ENCODE measurements at places on chromosomes 4 and X. TPM values are rescaled to one million over a fixed set of nuclear protein-coding genes. Genes with fewer than 3 reads are reported as not detected.

Gene GAGE13
- not detected for polyA plus RNA-seq

GRCh38 chr4:825063-825970, 612 bp downstream of the CPLX1 start:
- DNase-seq, result peak; percentile 46

Gene HSD17B11
- 64.7 TPM for polyA plus RNA-seq

DNA sequence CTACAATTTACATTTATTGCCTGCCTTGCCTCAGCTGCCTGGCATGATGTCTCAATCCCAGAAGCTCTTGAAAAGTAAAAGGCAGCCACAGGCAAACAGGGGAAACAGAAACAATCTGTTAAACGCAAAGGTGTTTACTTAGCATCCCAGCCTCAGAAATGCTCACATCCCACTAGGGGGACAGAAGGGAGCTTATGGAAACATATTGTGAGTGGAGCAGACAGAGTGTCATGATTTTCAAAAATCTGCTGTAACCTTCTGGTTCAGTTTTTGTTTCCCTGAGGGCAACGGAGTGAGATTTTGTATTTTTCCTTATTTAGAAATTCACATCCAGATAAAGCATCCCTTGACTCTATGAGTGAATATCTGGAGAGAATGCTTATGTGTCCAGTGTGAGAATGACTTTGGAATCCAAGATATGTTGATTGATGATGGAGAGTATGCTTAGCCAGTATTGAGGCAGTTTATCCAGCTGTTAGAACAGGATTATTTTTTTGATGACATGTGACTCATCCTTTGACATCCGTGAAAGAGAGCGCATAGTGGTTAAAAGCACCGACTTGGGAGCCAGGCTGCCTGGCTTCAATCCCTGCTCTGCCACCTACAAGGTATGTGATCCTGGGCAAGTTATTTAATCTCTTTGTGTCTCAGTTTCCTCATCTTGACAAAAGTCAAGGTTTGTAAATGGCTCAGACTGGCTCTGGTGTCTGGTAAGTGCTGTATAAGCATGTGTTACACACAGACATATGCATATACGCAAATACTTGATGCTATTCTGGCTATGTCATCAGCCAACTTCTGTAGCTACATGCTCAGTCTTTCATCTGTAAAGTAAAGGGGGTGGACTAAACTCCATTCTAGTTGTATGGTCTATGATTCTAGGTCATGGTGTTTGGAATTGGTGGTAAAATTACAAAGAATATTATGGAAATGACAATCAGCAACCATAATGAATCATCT, 381.2 kb downstream of the RAPGEF2 start:
- no peak for DNase-seq

GRCh38 chr4:147003956-147004809, 58.5 kb upstream of the TTC29 start:
- no peak for DNase-seq

DNA sequence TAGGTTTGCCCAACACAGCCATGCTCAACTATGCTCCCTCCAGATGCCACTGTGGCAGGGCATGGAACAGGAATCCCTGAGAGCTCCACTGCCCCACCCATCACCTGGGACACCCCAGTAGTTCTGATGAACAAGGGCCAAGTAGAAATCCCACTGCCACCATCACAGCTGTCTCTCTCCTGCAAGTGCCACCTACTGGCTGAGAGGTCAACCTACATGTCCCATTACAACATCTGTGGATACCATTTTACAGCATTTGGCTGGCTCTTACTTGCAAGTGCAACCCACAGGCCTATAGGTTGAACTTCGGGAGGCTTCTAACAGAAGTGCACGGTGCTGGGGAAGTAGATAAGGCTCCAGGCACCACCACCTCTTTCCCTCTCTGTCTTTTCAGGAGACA, 142.5 kb downstream of the CXXC4 start:
- no peak for DNase-seq

DNA sequence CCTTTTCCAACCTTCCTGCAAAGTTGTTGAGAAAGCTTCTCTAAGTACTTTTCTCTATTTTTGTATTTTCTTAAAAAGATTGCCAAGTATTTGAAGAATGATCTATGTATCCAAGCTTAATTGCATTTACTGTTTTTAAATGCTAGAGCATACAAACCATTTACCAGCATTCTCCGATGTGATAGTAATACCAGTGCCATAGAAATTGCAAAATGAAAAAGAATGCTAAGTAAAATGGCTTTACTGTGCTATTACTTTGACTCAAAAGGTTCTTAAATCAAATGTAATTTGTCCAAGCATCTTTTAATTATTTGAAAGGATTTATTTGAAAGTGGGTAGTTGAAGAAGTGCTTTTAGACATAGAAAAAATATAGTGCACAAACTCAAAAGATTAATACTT, 1183.2 kb downstream of the RAPGEF2 start:
- no peak for DNase-seq

DNA sequence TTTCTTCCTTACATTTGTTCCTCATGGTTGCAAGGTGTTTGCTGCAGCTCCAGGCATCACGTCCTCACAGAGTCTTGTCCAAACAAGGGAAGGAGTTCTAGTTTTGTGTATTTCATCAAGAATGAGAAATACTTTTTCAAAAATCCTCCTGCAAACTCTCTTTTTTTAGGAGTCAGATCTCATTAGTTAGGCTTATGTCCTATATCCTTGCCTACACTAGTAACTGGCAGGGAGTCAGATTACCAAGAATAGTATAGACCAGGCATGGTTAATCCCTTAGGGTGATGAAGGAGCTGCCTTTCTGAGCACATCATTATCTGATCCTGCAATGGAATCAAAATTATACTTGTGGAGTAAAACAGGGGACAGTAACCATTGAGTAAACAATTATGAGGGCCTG, 160.4 kb downstream of the SHROOM3 start:
- no peak for DNase-seq

- DNase-seq, result no peak
These were observed 61.7 kb upstream of the CAMK2D start for GRCh38 chr4:113823291-113823659.

Gene RAPGEF2
- polyA plus RNA-seq, result 59.8 TPM

Gene PRSS12
- polyA plus RNA-seq, result 7.1 TPM

- DNase-seq, result no peak
These were observed 981.2 kb downstream of the FAM133A start for GRCh38 chrX:94655180-94655579.

Gene UGT2A1
- polyA plus RNA-seq, result 8.6 TPM

DNA sequence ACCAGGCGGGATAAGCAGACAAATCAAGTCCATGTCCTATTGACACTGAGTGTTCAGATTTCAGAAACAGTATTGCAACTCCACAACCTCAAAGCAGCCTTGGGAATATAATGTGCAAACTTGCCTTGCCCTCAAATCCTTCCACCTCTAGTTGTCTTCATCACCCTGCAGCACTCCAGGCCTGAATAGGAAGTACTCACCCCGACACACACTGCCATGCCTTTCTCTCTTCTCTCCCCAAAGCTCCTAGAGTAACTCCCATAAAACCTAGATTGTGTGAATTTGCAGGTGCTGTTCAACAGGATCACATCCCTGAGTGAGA, 19.6 kb downstream of the ACSL1 start:
- no peak for DNase-seq

DNA sequence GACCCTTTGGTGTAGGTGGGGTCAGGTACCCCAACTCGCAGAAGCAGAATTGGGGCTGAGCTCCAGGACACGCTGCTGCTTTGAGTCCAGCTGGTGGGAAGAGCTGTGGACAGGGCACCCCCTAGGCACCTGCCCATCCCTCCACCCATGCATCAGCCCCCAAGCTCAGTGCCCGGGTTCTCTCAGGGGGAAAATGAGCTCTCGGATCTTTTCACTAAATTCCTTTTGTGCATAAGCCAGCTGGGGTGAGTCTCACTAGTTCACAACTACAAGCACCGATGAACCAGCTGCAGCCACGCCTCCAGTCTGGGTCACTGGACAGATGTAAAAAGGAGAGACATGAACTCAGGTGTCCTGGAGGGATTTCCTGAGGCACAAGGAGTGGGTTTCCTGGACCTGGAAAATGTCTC, 286.8 kb downstream of the CRLF2 start:
- no peak for DNase-seq

Gene PHOX2B
- polyA plus RNA-seq, result 0.10 TPM

- DNase-seq, result no peak
These were observed 38.6 kb downstream of the MFAP3L start for GRCh38 chr4:169987327-169988228.

Gene SOWAHB
- 5.0 TPM for polyA plus RNA-seq

DNA sequence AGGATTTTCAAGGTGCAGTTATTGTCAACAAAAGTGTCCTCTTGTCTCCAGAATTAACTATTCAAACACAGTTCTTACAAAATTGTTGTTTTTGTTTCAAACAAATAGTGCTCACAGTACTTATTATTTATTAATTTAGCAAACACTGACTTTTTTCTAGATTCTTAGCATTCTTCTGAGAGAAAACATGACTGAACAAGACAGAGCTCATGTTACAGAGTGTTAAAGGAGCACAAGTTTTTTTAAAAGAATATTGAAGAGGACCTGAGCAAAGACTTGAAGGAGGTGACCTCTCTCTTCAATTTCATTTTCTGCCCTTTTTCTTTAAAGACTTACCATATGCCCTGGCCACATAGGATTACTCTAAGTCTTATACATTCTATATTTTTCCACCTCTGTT, 2220.3 kb upstream of the AGA start:
- no peak for DNase-seq

DNA sequence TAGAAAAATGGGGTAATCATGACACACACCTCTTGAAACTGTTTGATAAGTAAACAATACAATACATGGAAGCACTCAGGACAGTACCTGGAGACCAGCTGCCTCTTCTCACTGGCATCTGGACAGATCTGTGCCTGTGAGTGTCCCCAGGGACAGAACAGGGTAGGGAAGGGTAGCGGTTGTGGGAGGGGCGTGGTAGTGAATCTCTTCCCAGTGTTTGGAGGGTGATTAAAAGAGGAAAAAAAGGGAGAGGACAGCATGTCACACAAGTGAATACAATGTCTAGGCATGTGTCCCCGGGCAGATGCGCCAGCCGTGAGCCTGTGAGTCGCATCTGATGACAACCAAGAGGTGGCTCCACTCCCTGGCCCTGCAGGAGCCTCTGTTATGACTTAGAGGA, 138.8 kb upstream of the MSX1 start:
- no peak for DNase-seq

DNA sequence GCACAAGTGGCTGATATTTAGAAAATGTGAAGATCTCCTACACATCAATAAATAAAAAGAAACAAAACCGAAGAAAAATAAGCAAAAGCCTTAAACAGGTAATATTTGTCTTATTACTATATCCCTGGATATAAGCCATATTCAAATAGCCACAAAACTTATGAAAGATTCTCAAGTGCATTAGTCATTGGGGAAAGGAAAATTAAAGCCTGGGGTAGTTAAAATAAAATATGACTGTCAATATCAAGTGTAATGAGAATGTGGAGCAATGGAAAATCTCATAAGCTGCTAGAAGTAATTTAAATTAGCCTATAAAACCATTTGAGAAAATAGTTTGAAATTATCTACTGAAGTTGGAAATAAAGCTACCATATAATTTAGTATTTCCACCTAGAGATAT, 399.9 kb downstream of the GASK1B start:
- no peak for DNase-seq

Gene NAP1L2
- 2.8 TPM for polyA plus RNA-seq

Gene MAGEE1
- 5.9 TPM for polyA plus RNA-seq

Gene ADGRG4
- not detected for polyA plus RNA-seq

- no peak for DNase-seq
These were observed 343.1 kb upstream of the FAM241A start for GRCh38 chr4:111802191-111802590.

Gene FRMPD4
- polyA plus RNA-seq, result 0.18 TPM

DNA sequence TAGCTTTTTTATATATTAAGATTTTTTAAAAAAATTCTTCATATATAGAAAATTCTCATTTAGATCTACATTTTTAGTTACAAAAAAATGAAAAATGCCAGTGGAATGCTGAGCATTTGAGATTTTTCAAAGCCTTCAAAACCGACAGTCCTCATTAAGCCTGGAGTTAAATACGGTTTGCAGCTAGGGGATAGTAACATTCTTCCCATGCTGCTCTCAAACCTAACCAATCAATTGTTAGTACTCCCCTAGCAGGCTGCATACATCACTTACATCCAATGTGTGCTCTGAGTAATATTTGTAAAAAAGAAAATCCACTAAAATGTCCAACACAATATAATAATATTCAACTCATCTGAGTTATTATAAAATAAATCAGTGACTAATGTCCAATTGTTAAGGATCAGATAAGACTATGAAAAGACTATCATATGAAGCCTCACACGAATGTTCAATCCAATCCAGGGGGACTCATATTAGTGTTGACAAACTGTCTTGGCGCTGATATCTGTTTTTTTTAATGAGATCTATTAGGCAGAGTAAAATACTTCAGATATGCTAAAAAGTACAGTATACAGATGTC, 227.6 kb upstream of the MAB21L2 start:
- DNase-seq, result no peak

Gene CXorf49
- polyA plus RNA-seq, result not detected

Gene NKX6-1
- 0.07 TPM for polyA plus RNA-seq

Gene ASIC5
- 0.22 TPM for polyA plus RNA-seq

DNA sequence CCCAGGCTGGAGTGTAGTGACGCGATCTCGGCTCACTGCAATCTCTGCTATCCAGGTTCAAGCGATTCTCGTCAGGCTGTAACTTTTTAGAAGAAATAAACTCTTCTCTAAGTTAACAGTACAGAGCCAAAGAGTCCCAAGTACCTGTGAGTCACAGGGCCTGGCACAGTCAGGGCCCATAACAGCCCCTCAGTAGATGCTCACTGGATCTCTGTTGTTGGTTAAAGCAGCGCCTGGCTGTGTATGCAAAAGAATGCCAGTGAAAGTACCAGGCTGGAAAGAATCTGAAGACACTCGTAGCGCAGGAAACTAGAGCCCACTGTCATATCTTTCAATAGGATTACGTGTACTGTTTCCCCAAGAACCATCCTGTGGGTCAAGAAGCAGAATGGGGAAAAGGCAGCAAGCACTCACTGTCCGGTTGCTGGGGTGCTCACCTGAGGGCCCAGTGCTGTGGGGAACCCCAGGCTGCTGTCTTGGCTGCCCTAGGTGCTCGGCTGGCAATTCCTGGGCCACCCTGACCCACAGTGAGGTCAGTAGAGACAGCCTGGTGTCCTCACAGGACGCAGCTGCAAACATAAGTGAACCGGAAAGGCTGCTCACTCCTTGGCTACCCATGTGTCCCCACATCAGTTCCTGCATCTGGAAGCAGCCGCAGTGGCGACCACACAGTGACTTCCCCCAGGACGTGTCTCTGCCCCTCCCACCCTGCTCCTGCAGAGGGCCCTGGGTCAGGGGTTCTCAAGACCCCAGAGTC, 3.1 kb upstream of the SLBP start:
- no peak for DNase-seq

DNA sequence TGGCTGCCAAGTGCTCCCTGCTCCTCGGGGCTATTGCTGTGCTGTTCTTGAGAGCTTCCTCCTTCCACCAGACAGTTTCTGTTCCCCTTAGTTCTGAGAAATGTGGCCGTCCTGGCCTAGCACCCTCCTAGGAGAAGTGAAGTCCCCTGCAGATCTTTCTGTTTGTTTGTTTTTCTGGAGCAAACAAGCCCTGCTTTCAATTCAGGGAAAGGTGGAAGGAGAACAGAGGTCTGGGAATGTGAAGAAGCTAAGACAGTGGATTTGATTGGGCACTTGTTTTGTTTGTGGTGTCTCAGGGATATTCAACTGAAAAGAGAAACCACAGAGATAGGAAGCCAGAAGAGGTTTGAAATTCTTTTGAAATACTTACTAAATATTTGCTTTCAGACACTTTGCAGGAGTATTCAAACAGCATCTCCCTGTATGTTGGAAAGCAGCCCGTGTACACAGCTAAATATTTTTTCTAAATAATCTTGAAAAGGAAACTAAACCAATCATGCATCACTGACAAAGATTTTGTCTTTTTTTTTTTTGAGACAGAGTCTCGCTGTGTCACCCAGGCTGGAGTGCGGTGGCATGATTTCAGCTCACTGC, 36.5 kb upstream of the PPM1K start:
- no peak for DNase-seq

- no peak for DNase-seq
These were observed 83.1 kb downstream of the GUCY2F start for GRCh38 chrX:109398833-109399232.

Measured in left kidney (tissue), 8 donors.